ENCODE measurements at places on chromosomes 7 and 10.

GRCh38 chr10:34801097-34801733, 13.9 kb downstream of the PARD3 start:
- DNase-seq: no peak

DNA sequence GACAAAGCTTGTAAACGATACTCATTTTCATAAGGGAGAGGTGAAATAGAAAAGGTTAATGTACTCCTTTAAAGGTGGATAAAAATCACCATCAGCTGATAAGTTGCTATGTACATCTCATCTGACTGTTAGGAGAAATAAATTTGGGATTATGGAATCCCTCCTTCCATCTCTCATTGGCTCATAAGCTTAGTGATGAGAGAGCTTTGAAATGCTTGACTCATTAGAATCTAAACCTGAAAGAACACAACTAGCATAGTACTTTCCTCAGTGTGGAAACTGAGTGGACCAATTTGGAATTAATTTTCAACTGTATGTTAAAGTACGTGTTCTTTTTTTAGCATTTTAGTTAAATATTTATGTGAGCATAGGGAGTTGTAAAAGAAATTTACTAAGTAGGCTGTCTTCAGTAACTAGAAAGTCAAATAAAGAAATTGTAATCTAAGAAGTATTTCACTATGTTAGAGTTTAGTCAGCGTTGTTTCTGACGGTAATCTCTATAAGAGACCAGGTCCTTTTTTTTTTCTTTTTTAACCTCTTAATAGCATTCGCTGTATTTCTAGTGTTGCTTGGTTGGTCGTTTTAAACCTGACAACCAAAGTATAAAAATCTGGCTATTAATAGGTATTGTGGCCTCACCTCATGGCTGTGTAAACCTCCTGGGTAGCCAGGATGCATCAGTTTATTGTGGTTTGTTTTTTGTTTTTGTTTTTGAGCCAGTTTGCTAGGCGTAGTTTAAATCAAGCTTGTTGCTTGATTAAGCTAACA, 34.4 kb downstream of the FHIP2A start:
- peak; percentile 71 for DNase-seq

GRCh38 chr10:22719406-22720042, 5.1 kb upstream of the PIP4K2A start:
- DNase-seq: no peak

DNA sequence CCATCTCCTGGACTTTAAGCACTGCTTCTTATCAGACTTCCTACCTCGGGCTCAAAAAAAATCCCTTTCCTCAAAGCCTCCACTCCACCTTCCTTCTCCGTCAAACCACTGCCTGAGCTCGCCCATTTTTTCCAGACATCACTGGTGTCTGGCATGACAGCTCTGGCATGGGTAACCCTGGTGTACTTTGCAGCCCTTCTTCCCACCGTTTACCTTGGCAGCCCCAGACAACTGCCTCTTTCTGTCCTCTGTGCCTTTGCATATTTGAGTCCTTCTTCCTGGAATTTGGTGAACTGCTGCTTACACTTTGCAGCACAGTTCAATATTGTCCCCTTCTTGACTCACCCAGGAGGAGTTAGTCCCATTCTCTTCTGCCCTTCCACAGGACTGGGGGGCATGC, 144.6 kb upstream of the TBX20 start:
- DNase-seq: no peak

GRCh38 chr7:40175725-40176510, 41.1 kb downstream of the SUGCT start:
- peak; percentile 25 for DNase-seq

DNA sequence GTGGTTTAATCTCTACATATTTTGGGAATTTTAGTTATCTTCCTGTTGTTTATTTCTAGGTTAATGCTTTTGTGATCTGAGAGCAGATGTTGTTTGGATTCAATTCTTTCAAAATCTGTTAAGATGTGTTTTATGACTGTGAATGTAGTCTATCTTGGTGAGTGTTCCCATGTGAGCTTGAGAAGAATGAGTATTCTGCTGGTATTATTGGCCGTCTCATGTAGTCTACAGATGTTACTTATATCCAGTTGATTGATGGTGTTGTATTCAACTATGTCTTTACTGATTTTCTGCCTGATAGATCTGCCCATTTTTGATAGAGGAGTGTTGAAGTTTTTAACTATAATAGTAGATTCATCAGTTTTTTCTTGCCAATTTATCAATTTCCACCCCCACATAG, 141.4 kb upstream of the FOXP2 start:
- no peak for DNase-seq

DNA sequence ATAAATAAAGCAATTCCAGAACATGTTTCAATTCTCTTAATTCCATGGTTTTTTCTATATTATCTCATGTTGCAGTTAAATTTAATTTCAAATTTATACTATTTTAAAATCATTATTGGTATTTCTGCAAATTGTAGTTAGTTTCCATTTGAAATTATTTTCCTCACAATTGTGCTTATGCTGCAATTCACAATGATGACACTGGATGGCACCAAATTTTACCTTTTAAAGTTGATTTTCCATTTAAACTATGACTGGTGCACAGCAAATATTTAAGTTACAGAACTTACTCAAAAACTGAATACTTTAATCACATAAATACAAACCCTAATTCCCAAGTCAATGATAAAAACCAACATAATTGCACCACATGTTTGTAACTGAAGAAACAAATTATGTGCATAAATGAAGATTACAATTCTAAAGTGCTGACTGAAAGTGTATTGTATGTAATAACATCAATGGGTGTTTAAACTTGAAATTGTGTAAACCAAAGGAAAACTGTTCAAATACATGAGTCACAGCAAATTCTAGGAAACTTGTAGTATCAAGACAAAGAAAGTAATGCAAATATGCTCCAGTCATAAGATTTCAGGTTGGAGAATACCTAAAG, 75.3 kb upstream of the AASS start:
- DNase-seq: peak; percentile 22

DNA sequence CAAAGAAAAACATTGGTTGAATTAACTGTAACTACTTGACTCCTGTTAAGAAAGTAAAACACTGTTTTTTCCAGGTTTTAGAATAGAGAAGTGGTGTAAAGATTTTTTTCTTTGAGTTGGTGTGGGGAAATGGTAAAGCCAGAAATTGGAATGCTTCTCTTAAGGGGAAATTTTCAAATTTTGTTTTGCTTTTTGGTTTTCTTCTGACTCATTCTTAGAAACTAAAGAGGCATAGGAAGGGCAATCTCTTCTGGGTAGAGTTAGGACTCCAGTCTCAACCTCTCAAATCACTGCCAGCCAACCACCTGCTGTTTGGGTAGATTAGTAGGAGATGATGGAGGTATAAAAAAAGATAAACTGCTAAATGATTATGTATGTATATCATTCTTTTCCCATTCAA, 47.7 kb upstream of the STRIP2 start:
- DNase-seq: no peak

- no peak for DNase-seq
These were observed 1.1 kb downstream of the COL17A1 start for GRCh38 chr10:104084482-104085142.

DNA sequence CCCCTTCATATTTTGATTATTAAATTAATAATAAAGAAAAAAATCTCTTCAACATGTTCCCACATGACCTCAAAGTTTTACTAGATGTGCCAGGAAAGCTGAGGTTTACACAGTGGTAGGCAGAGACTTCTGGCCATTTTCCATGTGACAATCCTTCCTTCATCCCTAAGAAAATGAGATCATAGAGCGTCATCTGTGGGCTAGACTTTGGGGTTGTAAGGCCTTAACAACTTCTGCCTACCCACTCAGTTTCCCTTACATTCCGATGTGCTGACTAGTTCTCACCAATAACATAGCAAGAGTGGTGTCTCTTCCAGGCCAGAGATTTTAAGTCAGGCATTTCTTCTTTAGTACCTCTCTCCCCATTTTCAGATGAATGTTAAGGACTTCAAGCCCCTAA, 171.1 kb upstream of the PHF14 start:
- peak; percentile 83 for DNase-seq

DNA sequence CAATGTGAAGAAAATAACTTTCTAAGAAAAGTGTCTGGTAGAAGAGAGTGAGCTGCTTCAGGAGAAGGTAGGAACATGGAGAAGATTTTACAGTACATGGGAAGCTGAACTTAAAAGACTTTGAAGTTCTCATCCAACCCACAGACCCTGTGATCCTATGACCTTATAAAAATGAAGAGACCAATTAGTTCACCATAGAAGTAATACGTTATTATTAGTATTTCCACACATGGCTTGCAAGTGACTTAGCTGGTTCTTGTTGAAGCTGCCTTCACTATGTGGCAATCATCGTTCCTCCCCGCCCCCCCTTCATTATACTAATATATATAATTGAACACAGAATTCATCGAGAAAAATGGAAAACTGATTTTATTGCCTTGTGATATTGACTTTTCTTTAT, 129.1 kb downstream of the SND1 start:
- no peak for DNase-seq

DNA sequence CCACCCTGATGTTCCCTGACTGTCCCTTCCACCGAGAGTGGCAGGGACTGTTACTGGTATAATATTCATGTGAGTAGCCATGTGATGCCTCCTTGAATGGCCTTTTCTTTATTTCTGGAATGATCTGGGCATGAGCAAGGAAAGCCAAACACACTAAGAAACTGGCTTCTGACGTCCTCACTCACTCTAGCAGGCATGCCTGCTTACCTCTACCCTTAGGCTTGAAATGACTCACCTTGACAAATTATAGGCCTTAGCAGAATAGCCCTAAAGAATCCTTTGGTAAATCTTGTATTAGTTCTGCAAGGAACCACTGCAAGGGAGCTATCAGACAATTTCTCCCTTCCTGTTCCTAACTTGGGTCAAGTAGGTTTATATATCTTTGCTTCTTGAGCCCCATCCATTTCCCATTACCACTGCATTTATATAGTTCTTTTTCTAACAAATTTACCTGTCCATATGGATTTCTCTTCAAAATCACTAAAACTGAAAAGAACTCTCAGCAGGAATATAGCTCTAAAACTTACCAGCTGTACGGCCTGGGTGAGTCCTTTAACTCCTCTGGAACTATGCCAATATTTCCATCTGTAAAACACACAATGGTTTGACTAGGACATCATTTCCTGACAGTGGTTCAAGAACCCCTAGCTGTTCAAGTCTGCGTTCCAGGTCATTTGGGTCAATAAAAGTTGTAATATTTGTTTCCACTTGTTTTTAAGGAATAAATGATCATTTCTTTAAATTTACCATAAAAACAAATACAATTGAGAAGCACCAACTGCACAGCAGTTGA, 13.0 kb upstream of the NDUFA5 start:
- no peak for DNase-seq

DNA sequence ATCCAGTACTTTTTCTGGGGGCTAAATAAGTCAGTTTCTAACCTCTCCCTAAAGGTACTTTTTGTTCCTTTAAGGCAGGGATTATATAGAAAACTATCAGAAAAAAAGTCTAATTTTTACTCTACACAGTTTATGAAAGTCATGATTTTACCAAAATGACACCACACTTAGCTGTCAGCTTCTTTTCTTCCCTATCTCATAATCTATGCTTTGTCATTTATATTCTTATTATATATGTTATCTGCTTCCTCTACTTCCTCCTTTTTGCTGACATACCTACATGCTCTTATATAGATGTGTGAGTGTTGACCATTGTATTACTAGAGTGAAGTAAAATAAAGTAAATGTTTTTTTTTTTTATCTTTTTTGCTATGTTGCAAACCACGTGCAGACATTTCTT, 203.9 kb upstream of the CHRM2 start:
- DNase-seq: no peak

- no peak for DNase-seq
These were observed 44.8 kb upstream of the CPXM2 start for GRCh38 chr10:123936426-123936825.

- DNase-seq: no peak
These were observed 37.3 kb upstream of the PRKAR2B start for GRCh38 chr7:107007007-107007891.

DNA sequence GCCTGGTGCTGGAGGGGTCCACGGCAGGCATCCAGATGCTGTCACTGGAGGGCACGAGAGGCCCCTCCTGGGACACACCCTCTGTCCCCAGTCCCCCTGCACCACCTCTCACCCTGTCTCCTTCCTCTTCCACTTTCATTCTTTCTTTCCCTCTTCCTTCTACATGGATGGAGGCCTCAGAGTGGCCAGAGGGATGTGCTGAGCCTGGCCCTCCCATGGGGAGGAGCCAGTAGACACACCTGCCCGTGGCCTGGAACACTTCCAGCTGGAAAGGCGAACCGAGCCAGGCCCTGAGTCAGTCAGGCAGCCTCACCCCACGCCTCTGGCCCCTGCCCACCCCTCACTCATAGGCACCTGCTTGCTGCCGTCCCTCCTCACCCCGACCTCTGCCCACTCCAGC, 55.9 kb upstream of the MXI1 start:
- DNase-seq: no peak

DNA sequence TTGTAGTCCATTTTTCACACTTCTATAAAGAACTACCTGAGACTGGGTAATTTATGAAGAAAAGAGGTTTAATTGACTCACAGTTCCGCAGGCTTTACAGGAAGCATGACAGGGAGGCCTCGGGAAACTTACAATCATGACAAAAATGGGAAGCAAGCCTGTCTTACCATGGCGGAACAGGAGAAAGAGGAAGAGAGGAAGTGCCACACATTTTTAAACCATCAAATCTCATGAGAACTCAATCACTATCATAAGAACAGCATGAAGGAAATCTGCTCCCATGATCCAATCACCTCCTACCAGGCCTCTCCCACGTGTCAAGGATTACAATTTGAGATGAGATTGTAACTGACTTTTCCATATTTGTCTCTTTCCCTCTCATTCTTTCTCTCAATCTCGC, 9.3 kb upstream of the PNPLA8 start:
- no peak for DNase-seq

GRCh38 chr7:119936836-119937235, 336.1 kb upstream of the KCND2 start:
- DNase-seq: no peak

- no peak for DNase-seq
These were observed 13.9 kb downstream of the STX1A start for GRCh38 chr7:73705551-73705920.

- no peak for DNase-seq
These were observed 543.6 kb upstream of the GALNT17 start for GRCh38 chr7:70588191-70588921.

DNA sequence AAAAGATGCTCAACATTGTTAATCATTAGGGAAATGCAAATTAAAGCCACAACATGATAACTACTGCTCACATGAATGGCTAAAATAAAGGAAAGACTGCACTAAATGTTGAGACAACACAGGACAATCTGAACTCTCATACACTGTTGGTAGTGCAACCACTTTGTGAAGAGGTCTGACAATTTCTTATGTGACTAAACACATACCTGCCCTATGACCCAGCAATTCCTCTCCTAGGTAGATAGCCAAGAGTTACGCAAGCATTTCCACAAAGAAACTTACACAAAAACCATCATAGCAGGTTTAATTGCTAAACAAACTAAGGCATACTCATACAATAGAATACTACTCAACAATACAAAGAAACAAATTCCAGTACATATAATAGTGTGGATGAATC, 41.8 kb upstream of the HERPUD2 start:
- DNase-seq: no peak

GRCh38 chr7:6705959-6706665, 635 bp downstream of the ZNF12 start:
- peak; percentile 29 for DNase-seq
